Activated CD4-positive, alpha-beta memory T cell treated with anti-CD3 and anti-CD28 coated beads, Interleukin-2, amount 10 ng/mL, durations not matched to agents 7 days and 5 days (primary cell): ENCODE measurements at places on chromosomes 5 and 9. TPM values are rescaled to one million over a fixed set of nuclear protein-coding genes. Genes with fewer than 3 reads are reported as not detected.
A peak's percentile ranks its signal among the peaks of the same experiment; 100 is the strongest.

The DMGDH gene
- 0.23 TPM for total RNA-seq

The PCDHGB2 gene
- 0.18 TPM for total RNA-seq

The ADAMTS13 gene
- total RNA-seq = 2.4 TPM

The RNF208 gene
- total RNA-seq = 2.5 TPM

The RGS7BP gene
- total RNA-seq = not detected

The TMOD1 gene
- 1.5 TPM for total RNA-seq

DNA sequence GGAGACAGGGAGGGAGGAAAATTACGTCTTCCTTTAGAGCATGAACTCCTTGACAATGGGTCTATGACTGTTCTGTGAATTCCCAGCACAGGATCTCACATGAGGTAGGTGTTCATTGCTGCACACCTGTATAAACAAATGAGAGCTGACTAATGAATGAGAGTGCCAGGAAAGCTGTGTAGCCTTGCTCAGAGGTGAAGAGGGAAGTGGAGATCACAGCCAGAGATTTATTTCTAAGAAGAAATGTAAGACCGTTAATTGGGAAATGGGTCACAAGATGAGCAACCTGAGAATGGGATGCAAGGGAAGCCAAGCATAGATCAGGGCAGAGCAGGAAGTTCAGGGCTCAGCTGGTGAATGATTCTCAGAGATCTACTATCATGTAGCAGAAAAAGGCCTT, 295.1 kb downstream of the CDK5RAP2 start:
- no peak overlapping the region for H3K4me3 ChIP-seq
- no peaks in the 10 kb centered on the region for H3K36me3 ChIP-seq
- DNase-seq = no peak
- H3K4me1 ChIP-seq = no peaks in the 10 kb centered on the region
- no peak overlapping the region for H3K27ac ChIP-seq
- no peaks in the 10 kb centered on the region for H3K27me3 ChIP-seq

DNA sequence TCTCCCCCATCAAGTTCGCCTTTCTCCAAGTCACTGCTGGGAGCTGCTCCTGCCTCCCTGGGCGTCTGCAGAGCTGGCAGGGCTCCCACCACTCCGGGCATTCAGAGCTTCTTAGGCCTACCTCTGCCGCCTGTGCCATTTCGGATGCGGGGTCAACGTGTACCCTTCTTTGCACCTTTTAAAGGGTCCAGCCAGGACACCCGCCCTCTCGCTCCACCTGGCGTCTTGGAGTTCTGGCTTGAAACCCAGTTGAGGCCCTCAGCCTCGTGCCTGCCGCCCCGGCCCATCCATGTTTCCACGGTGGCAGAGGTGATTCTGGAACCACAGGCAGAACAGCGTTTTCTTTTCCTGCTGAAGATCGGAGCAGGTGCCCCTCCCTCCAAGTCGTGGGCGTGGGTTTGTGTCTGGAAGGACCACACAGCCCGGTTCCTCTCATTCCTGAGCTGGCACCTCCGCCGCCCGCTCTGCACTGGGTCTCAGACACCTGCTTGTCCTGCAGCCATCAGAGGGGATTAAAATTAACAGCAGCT, 32.9 kb downstream of the NDUFS6 start:
- H3K27me3 ChIP-seq = peaks cover 8% of the 10 kb centered on the region
- no peaks in the 10 kb centered on the region for H3K4me1 ChIP-seq
- no peak overlapping the region for H3K27ac ChIP-seq
- DNase-seq = no peak
- H3K4me3 ChIP-seq = no peak overlapping the region

DNA sequence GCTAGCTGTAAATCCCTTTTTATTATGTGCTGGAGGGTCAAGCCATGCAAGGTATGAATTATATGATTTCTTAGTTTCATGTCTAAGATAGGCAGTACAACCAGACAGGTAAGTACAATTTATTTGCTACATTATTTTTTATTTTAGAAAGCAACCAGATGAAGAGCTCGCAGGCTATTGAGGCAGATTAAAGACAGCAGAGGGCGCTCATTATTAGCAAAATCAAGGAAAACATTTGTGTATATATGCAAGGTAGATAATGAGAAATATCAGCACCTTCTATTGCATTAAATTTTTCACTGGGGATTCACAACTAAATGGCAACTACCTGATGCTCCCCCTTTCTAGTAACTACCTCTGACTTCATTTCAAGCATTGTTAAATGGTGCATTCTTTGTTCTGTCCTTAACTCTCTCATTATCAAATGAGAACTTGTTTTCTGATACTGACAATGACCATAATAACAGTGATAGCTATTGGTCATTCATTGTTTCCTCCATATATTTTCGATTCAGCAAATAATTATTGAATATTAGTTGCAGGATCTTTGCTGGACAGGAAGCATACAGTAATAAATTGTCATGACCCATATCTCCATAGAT, 8.6 kb downstream of the SCGB3A2 start:
- DNase-seq = no peak
- H3K36me3 ChIP-seq = no peaks in the 10 kb centered on the region
- no peaks in the 10 kb centered on the region for H3K4me1 ChIP-seq
- no peaks in the 10 kb centered on the region for H3K27me3 ChIP-seq

DNA sequence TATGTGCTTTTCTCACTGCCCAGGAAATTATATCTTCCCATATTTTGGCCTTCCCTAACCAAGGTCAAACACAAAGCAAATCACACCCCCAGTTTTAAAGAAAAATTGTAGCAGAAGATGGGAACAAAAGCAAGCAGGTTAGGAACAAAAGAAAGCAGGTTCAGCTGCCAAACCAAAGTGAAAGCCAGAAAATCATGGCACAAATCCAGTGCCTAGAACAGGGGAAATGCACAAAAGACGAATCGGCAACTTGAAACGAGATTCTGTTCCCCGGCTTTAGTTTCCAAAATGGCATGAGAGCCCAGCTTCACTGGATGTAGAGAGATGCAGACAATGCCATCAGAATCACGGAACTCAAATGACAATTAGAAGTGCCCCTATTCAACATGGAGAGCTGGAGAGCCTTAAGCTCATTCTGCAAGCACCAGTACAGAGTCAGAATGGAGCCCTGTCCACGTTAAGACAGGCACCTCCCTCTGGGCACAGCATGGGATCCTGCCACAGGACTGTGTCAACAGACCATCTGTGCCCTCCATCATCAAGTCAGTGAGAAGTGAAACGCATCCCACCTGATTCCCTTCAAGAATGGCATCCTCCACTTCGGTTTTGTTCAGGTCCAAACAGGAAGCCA, 13.8 kb downstream of the DNAH5 start:
- H3K4me3 ChIP-seq = no peak overlapping the region
- H3K4me1 ChIP-seq = no peaks in the 10 kb centered on the region
- no peak overlapping the region for H3K27ac ChIP-seq
- DNase-seq = no peak

GRCh38 chr9:134723037-134723436, 81.4 kb downstream of the COL5A1 start:
- peaks cover 2% of the 10 kb centered on the region for H3K27me3 ChIP-seq
- no peak overlapping the region for H3K27ac ChIP-seq
- H3K4me3 ChIP-seq = no peak overlapping the region
- no peak for DNase-seq
- H3K4me1 ChIP-seq = peaks cover 6% of the 10 kb centered on the region

GRCh38 chr9:34379334-34380033, 2.8 kb upstream of the MYORG start:
- H3K27ac ChIP-seq = peak overlapping the region; percentile 74
- peak overlapping the region; percentile 80 for H3K4me3 ChIP-seq
- H3K27me3 ChIP-seq = peaks cover 12% of the 10 kb centered on the region

DNA sequence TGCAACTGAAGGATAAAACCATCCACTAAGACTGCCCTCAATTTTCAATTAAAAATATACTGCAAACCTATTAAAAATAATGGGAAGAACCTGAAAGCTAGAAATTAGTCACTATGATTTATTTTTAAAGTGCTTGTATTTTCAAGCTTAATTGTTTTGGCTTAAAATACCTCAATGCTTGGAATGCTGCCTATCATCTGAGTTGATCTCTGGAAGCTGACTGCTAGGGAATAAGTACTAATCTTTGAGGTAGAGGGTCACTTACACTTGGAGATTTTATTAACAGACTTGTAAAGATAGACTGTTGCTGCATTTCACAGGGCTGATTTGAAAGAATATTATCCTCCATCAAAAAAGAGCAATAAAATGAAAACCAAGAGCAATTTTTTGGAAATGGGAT, 6.2 kb downstream of the PCSK1 start:
- H3K4me1 ChIP-seq = no peaks in the 10 kb centered on the region
- H3K4me3 ChIP-seq = no peak overlapping the region
- H3K27me3 ChIP-seq = peaks cover 37% of the 10 kb centered on the region
- H3K36me3 ChIP-seq = no peaks in the 10 kb centered on the region
- no peak overlapping the region for H3K27ac ChIP-seq

- no peak for DNase-seq
- no peak overlapping the region for H3K4me3 ChIP-seq
- no peaks in the 10 kb centered on the region for H3K4me1 ChIP-seq
- no peaks in the 10 kb centered on the region for H3K36me3 ChIP-seq
- H3K27me3 ChIP-seq = peaks cover 9% of the 10 kb centered on the region
Measured at GRCh38 chr5:141001446-141001843, 35.2 kb downstream of the PCDHAC2 start.

GRCh38 chr5:142159354-142159753, 50.8 kb downstream of the NDFIP1 start:
- H3K36me3 ChIP-seq = peaks cover 3% of the 10 kb centered on the region
- H3K4me3 ChIP-seq = no peak overlapping the region
- no peak overlapping the region for H3K27ac ChIP-seq
- no peaks in the 10 kb centered on the region for H3K27me3 ChIP-seq
- no peak for DNase-seq

DNA sequence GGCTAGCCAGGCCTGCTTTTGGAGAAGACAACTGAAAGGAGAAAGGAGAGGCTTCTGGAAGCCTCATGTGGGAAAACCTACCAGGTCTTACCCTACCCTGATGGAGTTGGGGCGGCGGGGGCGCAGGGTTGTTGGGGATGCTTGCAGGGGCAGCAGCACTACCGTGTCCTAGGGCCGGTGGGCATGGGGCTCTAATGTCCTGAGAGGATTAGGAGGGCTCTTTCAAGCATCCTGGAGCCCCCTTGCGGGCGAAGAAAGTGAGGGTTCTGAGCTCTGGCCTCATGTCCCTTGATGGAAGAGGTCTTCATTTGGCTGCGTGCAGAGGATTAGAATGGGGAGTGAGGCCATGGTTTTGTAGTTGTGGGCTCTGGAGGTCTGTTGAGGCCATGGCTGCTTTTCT, 86.9 kb upstream of the PITX1 start:
- H3K36me3 ChIP-seq = no peaks in the 10 kb centered on the region
- H3K4me1 ChIP-seq = no peaks in the 10 kb centered on the region
- no peak overlapping the region for H3K27ac ChIP-seq
- peaks cover 3% of the 10 kb centered on the region for H3K27me3 ChIP-seq
- no peak overlapping the region for H3K4me3 ChIP-seq
- DNase-seq = no peak

DNA sequence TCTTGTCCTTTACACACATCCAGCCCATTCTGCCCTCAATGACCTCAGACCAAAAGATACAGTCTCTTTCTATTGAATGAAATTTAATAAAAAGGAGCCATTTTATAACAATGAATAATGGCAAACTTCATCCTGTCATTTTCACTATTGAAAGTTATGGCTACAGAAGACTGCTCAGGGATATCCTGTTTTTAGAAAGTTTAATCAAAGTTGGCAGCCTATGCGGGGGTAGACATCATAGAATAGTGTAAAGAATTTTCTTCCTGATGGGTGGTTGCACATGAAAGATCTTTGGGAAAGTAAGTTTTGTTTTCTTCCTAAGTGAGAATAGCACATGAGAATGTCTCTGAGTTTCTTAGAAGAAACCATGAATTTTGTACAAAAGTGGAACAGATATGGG, 670.4 kb upstream of the CDH6 start:
- H3K27me3 ChIP-seq = no peaks in the 10 kb centered on the region
- H3K27ac ChIP-seq = no peak overlapping the region
- H3K4me1 ChIP-seq = no peaks in the 10 kb centered on the region
- H3K36me3 ChIP-seq = no peaks in the 10 kb centered on the region
- no peak for DNase-seq

DNA sequence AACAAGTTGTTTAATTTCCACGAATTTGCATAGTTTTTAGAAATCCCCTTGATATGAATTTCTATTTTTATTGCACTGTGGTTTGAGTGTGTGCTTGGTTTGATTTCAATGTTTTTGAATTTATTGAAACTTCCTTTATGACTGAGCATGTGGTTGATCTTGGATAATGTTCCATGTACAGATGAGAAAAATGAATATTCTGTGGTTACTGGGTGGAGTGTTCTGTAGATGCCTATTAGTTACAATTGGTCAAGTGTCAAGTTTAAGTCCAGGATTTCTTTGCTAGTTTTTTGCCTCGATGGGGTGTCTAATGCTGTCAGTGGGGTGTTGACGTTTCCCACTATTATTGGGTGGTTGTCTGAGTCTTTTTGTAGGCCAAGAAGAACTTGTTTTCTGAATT, 319.5 kb upstream of the ACTBL2 start:
- H3K36me3 ChIP-seq = no peaks in the 10 kb centered on the region
- H3K4me3 ChIP-seq = no peak overlapping the region
- no peaks in the 10 kb centered on the region for H3K4me1 ChIP-seq
- no peak overlapping the region for H3K27ac ChIP-seq

DNA sequence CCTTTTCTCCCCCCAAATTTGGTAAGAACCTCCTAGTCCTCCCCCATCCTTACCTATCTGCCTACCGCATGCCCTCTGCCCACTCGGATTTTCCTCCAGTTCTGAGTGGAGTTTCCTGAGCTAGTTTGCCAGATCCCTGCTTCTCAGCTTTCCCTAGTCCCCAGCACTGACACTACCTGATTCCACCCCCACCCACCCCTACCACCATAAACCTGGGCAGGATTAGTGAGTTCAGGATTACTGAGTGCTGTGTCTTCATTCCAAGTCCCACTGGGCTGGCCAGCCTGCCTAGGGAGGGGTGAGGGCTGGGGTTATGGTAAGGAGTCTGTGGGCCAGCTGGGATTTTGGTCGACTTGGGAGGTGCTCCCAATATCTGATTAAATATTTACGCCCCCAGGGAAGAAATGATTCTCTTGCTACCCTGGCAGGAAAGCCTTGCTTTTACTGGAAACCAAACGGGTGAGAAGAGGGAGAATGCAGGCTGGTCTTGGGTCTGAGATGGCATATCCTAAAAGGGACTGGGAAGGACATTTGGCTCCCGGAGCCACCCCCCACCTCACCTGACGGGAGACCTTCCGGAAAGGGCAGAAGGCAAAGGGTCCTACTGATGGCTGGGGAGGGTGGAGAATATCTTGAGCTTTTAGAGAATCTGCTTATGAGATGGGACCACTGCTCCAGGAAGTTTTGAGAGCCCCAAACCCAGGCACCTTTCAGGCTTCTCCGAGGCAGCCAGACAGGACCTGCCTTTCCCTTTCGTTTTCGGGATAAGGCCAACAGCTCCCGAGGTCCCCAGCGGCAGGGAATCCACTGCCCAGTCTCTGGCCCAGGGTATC, 3.7 kb downstream of the PITX1 start:
- H3K27me3 ChIP-seq = peaks cover 72% of the 10 kb centered on the region
- H3K36me3 ChIP-seq = peaks cover 9% of the 10 kb centered on the region
- peak overlapping the region; percentile 53 for H3K27ac ChIP-seq
- peaks cover 42% of the 10 kb centered on the region for H3K4me1 ChIP-seq
- peak overlapping the region; percentile 56 for H3K4me3 ChIP-seq

GRCh38 chr9:99823681-99824377, 2.1 kb downstream of the NR4A3 start:
- peaks cover 66% of the 10 kb centered on the region for H3K4me1 ChIP-seq
- peaks cover 53% of the 10 kb centered on the region for H3K27me3 ChIP-seq
- DNase-seq = peak; percentile 41
- no peaks in the 10 kb centered on the region for H3K36me3 ChIP-seq
